Right cardiac atrium (tissue), 5 donors: ENCODE measurements at places on chromosomes 3 and 15. TPM values are rescaled to one million over a fixed set of nuclear protein-coding genes. Genes with fewer than 3 reads are reported as not detected.

Gene AADACL2
- polyA plus RNA-seq = 0.05 TPM

DNA sequence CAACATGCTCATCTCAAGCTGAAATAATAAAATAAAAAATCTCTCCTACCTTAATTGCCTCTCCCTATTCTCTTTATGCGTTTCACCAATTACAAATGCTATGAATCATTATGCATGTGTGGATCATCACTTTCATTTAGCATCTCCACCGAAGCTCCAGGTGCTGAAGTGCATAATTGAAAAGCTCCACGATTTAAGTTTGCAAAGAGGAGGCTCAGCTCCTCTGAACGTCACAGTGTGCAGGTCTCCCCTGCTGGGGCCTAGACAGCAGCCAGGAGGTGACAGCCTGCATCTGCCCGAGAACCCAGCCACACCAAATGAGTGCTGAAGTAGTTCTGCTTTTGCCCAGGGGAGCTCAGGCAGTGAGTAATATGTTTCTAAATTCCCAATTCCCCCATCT lies 60.5 kb upstream of the GLCE start:
- no peak for DNase-seq

- DNase-seq = no peak
These were observed 11.2 kb upstream of the SEMA5B start for GRCh38 chr3:123038751-123039150.

DNA sequence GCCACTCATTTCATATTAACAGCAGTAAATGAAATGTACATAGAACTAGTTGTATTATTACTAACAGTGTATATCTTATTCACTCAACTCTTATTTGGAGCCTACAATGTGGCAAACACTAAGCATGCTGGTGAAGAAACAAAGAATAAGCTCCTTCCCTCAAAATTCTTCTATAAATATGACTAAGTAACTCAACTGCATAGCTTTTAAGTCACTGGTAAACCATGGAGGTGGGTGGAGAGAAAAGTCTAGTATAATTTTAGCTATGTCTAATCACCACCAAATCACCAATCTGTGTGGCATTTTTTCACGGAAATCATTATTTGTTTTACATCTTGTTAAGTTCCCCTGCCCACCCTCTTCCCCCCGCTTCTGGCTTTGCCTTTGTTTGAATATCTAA lies 17.5 kb downstream of the COPS2 start:
- DNase-seq = no peak

- no peak for DNase-seq
These were observed 14.9 kb downstream of the CBLB start for GRCh38 chr3:105853801-105854432.
